Epithelial cell of proximal tubule (primary cell): ENCODE measurements at places on chromosomes 3 and 15.

DNA sequence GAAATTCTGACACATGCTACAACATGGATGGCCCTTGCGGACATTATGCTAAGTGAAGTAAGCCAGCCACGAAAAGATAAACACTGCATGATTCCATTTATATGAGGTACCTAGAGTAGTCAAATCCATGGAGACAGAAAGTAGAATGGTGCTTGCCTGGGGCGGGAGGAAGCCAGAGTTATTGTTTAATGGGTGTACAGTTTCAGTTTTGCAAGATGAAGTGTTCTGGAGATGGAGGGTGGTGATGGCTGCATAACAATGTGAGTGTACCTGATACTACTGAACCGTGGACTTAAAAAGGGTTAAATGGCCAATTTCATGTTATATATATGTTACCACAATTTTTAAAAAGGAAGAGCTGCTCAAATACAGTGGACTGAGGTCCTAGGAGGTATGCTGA is 66.9 kb downstream of the SEMA5B start:
- no peak for DNase-seq

- no peak for DNase-seq
These were observed 63.4 kb upstream of the FEZF2 start for GRCh38 chr3:62436785-62437184.

GRCh38 chr15:57665939-57666338 is 40.6 kb upstream of the POLR2M start:
- DNase-seq, result no peak

- no peak for DNase-seq
These were observed 41.4 kb upstream of the SPRED1 start for GRCh38 chr15:38211249-38211648.

DNA sequence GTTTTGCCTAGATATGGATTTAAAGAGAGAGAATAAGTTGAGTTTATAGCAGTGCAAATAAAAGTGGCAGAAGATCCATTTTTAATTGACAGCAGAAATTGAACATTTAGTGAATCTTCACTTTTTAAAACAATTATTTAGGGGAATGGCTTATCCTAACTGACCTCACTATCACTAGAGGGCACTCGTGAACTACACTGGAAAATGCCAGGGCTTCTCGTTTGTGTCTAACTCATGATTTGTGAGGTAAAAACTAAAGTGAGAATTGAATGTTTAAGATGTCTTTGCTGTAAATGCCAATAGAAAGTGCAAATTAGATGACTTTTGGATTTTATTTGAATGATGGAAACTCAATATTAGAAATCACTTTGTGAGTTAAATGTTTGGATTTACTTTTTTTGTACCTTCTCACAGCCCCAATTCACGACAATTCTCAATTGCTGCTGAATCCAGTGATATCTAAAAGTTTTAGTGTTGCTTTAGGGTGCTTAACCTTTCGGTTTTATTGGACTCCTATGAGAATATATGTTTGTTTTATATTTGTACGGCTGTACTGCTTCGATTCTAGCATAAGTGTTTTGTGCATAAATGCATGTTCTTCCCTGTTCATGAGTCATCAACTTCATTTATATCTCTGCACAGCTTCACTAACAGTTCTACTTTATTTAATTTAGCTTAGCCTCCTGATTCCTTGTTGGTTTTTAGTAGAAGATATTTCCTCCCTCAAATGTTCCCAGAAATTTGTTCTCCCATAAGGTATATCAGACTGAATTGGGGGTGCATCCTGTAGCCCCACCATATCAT is 462.1 kb downstream of the MFSD1 start:
- DNase-seq, result no peak

DNA sequence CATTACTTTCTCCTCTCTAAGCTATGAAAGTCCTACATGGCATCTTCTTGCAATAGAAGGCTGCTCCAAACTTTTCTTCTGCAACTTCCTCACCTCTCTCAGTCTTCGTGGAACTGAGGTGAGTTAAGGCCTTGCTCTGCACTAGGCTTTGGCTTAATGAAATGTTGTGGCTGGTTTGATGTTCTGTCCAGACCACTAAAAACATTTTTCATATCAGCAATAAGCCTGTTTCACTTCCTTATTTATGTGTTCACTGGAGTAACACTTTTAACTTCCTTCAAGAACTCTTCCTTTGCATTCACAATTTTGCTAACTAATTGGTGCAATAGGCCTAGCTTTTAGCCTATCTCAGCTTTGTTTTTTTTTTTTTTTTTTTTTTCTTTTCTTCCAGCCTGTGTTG is 335.3 kb upstream of the NECTIN3 start:
- DNase-seq, result no peak

- DNase-seq, result no peak
These were observed 996.4 kb upstream of the CFAP20DC start for GRCh38 chr3:60046210-60046609.

- no peak for DNase-seq
These were observed 42.6 kb upstream of the SEMA6D start for GRCh38 chr15:47674586-47675232.

DNA sequence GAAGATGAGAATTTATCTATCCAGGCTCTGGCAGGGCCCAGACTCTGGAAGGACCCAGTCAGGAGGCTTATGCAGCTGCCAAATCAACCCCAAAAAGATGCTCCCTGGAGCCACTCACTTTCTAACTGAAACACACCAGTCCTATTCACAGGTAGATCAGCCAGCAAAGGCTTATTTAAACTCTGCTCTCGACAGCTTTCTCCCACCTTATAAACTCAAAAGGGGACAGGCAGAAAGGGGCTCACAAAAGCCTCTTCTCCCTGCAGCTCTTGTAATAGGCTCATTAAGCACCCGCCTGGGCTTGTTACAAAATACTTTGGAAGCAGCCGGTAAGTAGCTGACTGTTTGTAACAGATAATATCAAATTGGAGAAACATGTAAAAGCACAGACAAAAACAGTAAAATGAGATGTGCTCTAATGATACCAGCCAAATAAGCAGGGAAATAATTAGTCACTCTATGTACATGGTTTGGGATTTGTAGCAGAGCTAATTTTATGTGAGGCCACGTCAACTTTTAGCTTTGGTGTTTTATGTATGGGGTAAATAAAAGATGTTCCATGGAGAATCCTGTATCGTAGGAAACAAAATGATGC is 213.8 kb downstream of the NR2F2 start:
- no peak for DNase-seq

GRCh38 chr15:63950911-63951481 is 95.3 kb downstream of the DAPK2 start:
- no peak for DNase-seq

DNA sequence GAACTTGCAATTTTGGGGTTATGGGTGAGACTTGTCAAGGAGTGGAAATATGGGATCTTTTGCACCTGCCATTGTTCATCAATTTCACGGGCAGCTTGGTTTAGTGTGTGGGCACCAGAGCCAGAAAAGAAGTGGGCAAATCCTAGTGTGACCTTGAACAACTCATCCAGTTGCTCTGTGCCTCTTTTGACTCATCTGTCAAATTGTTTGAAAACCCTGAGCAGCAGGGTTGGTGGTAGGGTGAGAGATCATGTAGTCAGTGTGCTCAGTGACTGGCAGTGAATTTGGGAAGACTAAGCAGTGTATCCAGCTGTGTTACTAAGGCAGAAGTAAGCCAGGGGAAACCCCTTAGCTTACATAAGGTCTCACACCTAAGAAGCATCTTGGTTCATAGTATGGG is 293.0 kb upstream of the TRIM42 start:
- DNase-seq, result no peak

DNA sequence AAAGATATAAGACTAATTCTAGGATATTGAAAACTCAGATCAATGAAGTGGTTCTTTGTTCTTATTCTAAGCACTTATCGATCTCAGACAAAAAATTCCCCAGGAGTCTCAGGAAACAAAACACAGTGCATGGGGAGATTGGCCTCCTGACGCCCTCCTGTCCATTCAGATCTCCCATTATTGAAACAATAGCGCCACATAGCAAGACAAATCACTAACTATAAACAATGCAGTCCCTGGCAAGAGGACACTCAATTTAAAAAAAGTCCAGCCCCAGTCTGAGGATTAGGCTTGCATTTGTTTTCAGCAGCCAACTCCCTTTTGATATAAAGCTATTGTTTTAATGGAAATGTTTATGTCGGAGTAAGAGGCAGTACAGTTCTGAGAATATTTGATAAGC is 528.2 kb downstream of the GABRG3 start:
- no peak for DNase-seq

DNA sequence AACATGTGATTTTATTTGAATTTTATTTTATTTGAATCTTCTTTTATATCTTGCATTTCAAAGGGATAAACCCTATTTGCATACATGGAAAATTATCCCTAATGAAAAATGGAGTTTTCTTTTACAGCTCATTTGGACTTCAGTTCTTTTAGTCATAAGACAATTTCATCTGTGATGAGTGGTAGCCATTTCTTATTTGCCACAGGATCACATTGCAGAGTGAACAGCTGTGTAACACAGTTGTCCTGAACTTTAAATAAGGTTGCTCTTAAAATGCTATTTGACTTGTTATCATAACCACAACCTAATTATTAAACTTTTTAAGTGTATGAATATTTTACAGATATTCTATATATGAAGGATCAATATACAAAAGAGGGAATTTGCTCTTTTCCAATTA is 221.7 kb upstream of the ROPN1 start:
- no peak for DNase-seq

DNA sequence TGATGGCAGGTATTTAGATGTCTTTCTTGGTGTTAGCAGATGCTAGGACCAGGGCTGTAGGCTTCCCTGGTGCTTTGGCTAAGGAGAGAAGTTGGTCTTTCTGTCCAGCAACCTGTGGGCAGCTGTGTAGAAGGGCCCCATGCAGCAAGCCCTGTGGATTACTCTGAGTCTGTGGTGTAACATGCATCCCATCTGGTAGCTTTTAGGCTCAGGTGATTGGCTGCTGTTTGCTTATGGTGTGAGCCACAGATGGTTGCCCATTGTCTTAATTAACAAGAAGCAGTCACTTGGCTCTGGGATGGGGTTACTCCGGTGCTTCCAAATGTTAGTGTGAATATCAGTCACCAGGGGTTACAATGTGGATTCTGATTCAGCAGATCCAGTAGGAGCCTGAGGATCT is 368.6 kb upstream of the C2CD4B start:
- no peak for DNase-seq

- no peak for DNase-seq
These were observed 21.8 kb upstream of the PROK2 start for GRCh38 chr3:71806736-71807135.

GRCh38 chr15:81174125-81174791 is 22.4 kb upstream of the IL16 start:
- no peak for DNase-seq

GRCh38 chr15:29570948-29571791 is 251.1 kb downstream of the TJP1 start:
- DNase-seq, result no peak

DNA sequence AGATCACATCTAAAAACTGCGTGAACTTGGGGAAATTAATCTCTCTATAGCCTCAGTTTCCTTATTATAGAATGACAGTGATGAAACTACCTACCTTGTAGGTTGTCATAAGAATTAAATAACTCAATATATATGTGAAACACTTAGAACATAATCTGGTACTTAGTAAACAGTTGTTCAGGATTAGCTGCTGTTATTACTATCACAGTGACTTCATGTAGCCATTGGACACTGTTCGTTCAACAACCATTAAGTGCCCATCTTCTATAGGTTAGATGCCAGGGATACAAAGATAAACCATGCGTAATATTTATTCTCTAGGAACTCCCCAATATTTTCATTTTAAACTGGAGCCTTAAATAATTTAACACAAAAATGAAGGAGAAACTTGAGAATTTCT is 329.0 kb upstream of the PROK2 start:
- DNase-seq, result no peak

- no peak for DNase-seq
These were observed 73.9 kb downstream of the CPN2 start for GRCh38 chr3:194277104-194277785.

- no peak for DNase-seq
These were observed 433.5 kb downstream of the PLOD2 start for GRCh38 chr3:145727476-145727875.

DNA sequence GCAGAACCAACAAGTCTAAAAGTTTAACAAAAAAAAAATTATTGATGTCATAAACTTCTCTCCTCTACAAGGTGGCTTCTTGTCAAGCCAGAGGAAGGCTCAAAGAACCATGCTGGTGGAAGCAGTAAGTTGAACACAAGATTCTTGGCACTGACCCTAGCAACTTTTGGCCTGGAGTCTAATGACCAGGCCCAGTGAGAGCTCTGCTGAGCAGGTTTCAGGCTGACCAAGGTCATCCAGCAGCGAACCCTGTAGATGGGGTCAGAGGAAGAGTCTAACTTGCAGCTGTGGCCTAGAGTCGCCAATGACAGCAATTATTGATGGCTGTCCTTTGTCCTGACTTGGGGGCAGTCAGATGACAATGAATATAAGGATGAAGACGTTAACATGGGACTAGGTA is 43.1 kb upstream of the PDZRN3 start:
- no peak for DNase-seq

GRCh38 chr15:96264351-96264798 is 66.1 kb upstream of the NR2F2 start:
- DNase-seq, result peak; percentile 88

DNA sequence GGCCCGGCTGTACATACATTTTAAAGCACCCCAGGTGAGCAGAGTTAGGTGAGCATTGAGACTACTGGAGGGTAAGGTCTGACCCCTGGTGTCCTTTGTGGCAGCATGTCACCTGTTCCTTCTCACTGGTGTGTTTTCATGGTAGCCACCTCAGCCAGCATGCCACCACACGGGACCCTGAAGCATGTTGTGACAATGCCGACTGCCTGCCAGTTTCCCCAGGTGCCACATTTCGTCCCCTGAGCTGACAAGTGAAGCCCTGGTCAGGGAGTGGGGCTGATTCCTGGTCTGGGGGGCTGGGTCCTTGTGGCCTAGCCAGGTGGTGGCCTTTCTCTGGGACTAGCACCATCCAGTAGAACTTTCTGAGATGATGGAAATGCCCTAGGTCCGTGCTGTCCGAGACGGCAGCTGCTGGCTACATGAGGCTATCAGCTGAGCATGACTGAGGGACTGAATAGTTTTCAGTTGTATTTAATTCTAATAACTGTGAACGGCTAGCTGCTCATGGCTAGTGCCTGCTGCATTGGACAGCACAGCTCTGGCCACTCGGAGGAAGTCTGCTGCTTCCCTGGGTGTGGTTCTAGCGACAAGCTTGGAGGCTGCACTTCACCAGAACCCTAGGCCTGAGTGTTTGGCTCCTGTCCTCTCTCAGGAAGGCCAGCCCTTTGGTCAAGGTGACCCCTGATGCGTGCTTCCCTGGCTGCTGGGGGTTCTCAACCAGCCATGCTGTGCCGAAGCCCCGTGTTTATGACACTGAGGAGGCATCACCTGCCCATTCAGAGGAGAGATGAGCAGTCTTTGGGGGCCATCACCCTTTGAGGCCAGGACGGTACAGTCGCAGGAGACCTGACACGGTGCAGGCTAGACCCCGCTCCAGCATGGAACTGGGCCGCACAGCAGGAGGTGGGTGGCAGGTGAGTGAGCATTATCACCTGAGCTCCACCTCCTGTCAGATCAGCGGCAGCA is 3.9 kb downstream of the C3orf22 start:
- no peak for DNase-seq
